ENCODE measurements at places on chromosomes 3 and 15.
A peak's percentile ranks its signal among the peaks of the same experiment; 100 is the strongest.

- DNase-seq, result no peak
Measured at GRCh38 chr3:13125092-13126015, 52.1 kb upstream of the IQSEC1 start.

- DNase-seq, result no peak
Measured at GRCh38 chr3:172127929-172128580, 88.7 kb downstream of the FNDC3B start.

DNA sequence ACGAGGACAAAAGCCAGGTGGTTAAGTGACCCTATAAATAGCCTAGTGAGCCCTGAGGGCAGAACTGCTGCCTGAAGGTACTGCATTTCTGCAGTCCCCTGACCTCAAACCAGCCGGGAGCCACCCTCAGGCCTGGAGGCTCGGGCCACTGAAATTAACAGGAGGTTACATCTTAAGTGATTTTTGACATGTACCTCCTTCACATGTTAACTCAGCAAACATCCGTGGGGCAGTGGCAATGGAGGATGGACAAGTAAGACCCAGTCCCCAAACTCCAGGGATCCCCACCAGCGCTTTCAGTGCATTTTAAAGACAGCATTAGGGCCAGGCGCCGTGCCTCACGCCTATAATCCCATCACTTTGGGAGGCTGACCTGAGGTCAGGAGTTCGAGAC lies 26.2 kb downstream of the PSTPIP1 start:
- no peak for DNase-seq

- DNase-seq, result no peak
Measured at GRCh38 chr3:159650726-159651125, 337.9 kb upstream of the IL12A start.

GRCh38 chr3:14131134-14131533 lies 6.3 kb downstream of the TMEM43 start:
- no peak for DNase-seq

DNA sequence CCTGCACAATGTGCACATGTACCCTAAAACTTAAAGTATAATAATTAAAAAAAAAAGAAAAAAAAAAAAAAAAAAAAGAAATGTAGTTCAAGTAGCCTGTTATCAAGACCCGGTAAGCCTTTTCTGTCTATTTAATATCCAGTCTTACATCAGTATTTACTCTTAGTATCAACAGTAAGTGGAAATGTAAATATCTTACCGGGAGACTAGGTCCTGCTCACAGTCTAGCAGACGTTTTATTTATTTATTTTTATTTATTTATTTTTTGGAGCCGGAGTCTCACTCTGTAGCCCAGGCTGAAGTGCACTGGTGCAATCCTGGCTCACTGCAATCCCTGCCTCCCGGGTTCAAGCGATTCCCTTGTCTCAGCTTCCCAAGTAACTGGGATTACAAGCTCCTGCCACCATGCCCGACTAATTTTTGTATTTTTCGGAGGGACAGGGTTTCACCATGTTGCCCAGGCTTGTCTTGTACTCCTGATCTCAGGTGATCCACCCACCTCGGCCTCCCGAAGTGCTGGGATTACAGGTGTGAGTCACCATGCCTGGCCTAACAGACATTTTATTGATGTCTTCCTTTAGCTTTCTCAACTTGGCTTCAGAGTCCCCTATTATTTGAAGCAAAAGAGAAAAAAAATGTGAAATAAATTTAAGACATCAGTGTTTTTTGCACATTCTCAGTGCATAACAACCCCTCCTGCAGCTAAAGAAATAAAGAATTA lies 19.9 kb downstream of the C2CD4B start:
- DNase-seq, result no peak

DNA sequence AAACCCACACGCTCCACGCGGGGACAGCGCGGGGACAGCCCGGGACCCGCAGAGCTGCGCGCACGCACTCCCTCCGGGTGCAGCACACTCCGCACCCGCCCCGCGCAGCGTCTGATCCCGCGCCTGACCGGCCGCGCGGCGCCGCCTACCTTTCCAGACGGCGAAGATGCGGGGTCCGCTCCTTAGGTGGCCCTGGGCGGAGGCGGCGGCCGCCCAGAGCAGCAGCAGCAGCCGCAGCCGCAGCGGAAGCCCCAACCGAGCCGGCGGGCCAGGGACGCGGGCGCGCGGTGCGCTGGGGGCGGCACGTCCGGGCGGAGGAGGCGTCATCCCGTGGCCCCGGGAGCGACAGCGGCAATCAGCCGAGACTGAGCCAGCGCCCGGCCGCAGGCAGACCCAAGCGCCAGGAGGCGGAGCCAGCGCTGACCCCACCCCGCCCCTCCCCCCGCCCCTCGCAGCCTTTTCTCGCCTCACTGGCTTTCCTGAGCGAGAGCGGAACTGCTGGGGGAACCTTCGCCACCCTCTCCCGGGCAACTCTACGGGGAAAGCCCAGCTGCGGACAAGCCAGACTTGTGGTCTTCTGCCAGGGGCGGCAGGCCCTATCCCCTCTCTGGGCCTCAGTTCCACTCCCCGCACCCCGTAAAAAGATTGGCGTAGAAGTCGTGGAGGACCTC lies at the start of gene SEMA7A:
Gene SEMA7A, minus strand, starts transcription at position 367 of the 671 bp plus-strand sequence. Its CDS starts 40 bp downstream, at position 327.
- DNase-seq, result peak; percentile 54

DNA sequence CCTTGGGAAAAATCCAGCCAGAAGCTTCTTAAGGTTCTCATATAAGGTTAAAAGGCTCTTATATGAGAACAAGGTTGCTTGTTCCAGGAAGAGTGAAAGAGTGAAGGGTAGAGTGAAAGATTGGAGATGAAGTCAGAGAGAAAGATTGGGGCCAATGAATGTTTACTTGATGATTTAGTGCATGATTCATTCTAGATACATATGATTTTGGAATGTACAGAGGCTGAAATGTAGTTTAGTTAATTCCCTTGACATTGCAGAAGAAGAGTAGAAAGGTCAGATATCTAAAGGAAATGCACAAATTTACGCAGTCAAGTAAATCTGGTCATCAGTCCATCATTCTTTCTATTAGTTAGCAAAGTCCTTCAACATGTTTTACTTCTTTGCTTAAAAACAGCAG lies 619.8 kb upstream of the ZNF717 start:
- DNase-seq, result no peak

GRCh38 chr3:119211193-119211592 lies 29.5 kb downstream of the B4GALT4 start:
- no peak for DNase-seq

DNA sequence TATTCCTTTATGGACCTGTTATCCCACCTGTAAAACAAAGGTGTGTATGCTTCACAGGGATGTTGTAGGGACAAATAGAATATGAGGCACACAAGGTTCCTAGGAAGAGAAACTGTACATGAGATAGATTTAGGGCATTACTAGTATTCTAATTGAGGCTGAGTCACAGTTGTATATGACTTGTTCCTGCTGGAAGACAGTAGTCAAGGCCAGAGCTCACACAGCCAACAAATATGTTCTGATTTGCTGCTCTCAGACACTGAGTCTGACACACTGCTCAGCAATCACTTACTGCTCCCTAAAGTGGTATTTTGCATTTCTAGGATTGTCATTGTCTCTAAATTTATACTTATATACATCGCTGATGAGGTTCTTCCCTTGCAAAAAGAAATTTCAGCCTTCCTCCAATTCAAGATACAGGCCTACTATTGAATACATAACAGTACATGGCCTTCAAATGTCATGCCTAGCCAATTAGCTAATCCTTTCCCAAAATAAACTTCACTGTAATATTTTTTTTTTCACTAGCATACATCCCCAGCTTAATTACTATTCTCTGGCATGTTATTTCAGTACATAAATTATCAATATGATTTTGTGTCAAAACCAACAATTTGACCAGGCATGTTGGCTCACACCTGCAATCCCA lies 69.8 kb downstream of the TIGIT start:
- no peak for DNase-seq

DNA sequence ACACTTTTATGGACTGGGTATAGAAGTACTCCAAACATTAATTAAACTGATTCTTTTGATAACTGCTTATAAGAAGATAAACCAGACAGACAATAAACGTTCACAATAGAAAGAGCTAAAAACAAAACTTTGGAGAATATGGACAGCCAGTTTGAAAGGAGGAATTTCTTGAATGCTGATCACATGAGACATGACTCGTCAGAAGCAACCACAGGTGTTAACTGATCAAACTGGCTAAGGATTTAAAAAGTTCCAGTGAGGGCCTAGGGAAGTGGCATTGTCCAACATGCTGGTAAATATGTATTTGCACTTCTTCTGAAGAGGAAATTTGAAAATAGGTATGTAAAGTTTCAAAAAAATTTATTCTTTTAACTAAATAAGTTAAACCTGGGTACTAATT lies 29.4 kb upstream of the AP3B2 start:
- no peak for DNase-seq

GRCh38 chr3:32973982-32974381 lies 22.5 kb downstream of the CCR4 start:
- DNase-seq, result no peak

DNA sequence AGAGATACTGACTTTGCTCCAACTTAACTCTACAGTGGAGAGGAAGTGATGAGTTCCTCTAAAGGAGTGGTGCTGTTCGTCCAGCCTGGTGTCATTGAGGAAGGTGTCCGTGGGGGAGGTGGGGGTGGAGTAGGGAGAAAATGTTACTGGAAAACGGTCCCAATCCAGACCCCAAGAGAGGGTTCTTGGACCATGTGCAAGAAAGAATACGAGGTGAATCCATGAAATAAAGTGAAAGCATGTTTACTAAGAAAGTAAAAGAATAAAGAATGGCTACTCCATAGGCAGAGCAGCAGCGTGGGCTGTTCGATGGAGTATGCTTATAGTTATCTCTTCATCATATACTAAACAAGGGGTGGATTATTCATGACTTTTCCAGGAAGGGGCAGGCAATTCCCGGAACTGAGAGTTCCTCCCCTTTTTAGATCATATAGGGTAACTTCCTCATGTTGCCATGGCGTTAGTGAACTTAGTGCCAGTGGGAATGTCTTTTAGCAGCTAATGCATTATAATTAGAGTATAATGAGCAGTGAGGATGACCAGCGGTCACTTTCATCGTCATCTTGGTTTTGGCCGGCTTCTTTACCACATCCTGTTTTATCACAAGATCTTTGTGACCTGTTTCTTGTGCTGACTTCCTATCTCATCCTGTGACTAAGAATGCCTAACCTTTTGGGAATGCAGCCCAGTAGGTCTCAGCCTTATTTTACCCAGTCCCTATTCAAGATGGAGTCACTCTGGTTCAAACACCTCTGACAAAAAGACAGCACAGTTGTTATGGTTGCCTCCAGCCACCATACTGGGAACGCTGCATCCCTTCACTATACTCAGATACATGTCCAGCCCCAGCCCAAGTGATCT lies 38.6 kb downstream of the CLEC3B start:
- DNase-seq, result peak; percentile 77

- DNase-seq, result no peak
Measured at GRCh38 chr3:116188231-116188785, 257.0 kb downstream of the LSAMP start.

DNA sequence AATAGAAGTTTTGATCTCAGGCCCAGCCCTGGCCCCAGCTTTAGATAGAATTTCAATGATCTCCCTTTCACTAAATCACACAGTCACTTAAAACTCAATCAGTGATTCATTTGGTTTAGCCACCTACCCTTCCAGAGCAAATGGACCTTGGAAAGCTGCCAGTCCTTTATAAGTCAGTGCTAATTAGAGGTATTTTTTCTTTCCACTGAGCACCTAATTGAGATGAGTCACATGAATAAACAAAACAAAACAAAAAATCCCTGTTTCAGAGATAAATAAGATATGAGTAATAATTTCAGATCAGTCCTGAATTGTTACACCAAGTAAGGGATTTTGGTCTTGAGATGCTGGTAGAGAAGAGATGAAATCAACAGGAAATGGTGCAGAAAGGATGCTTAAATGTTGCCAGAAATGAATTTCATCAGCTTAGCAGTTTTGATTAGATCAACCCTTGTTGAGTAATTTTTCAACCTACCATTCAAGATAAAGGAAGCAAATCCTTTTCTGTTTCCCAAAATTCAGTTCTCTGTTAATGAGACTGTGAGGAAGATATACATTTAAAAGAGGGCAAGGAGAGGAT lies 352.0 kb upstream of the COL8A1 start:
- DNase-seq, result no peak

GRCh38 chr3:50623840-50624474 lies 7.0 kb downstream of the MAPKAPK3 start:
- DNase-seq, result peak; percentile 60

DNA sequence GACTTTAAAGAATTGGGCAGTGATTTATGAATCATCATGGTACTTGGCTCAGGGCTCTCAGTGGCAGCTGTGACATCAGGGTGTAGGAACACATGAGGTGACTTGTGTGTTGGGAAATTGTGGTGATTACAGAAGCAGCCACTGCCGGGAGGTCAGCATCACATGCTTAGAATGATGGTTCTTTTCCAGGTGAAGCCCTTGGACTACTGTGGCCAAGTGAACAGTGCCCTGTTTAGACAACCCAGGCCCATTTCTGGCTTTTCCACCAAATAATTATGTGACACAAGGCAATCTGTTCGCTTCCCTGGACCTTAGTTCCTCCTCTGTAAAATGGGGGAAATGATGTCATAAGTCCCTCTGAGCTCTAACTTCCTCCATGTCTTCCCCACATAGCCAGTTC lies 139.7 kb upstream of the ROPN1 start:
- DNase-seq, result no peak

GRCh38 chr3:12107071-12107713 lies 51.5 kb downstream of the TIMP4 start:
- DNase-seq, result no peak

- no peak for DNase-seq
Measured at GRCh38 chr3:63151897-63152296, 126.2 kb upstream of the SYNPR start.

DNA sequence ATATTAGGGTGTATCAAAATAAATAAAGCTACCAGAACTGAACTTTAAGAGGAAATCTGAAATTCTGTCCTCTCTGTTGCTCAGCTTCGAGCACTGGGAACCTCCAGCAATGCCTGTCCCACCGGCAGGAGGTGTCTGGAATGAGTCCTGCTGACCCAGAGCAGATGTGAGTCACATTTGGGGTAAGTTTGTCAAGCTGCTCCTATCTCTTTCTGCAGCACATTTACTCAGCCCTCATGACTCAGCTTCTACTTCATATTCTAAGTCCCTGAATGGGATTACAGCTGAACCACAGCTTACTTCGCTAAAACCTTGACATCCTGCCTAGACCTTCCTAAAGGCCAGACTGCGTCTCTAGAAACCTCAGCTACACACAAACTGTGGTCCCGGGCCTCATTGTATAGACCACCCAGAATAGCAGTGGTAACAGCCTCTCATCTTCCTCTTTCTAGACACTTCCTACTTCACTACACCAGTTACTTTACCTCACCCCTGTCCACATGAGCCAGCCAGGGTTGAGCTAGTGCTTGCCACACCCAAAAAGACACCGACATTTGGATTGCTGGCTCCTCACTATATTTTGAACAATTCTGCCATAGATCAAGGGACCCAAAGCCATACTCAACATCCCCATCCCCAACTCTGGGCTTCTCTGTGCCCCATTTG lies 109.6 kb upstream of the TMCO5A start:
- DNase-seq, result no peak

- DNase-seq, result no peak
Measured at GRCh38 chr3:6079561-6080179, 781.2 kb upstream of the GRM7 start.

Data from stimulated activated CD8-positive, alpha-beta memory T cell treated with anti-CD3 and anti-CD28 coated beads, Interleukin-7, amount 100 ng/mL, for 4 hours (primary cell).